ENCODE measurements at places on chromosomes 2 and 18.

- no peak for DNase-seq
Measured at GRCh38 chr18:34838669-34839068, 128.6 kb downstream of the DTNA start.

DNA sequence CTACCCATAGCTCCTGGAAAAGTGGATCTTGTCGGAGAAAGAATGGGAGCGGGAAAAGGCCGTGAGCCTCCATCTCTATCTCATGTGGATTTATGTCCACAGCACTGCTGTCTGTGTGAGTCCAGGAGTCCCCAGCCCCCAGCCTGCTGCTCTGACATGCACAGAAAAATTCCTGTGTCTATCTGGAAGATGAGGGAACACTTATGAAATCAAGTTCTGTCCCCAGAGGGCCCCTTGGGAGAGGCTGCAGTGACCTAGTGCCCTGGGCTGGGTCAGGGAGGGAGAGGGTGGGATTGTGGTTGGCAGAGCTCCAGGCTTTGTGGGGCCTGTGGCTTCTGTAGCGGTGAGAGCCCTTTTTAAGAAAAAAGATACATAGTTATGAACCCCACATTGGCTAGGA is 37.6 kb downstream of the HJURP start:
- no peak for DNase-seq

- peak; percentile 28 for DNase-seq
Measured at GRCh38 chr2:216082117-216082711, 495 bp downstream of the TMEM169 start.

GRCh38 chr2:240714747-240715725 is 23.4 kb downstream of the AQP12A start:
- DNase-seq, result no peak

DNA sequence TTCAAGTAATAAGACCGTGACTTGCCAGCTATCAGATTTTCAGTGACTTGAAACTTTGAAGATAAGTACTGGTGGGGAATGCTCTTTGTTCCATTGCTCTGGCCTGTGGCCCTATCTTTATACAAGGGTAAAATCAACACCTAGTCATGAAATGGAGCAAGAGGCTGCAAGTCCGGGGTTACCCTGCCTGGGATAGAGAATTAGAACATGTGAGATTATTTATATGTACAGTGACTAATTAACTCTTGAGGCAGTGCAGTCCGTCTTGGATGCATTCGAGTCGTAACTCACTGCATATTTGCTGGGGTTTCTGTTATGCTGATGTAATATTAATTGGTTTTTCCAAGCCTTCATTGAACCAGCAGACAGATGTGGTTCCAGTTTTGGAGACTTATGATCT is 105.8 kb upstream of the LYPD6 start:
- DNase-seq, result no peak

- no peak for DNase-seq
Measured at GRCh38 chr2:186195696-186196095, 290.4 kb upstream of the ZC3H15 start.

DNA sequence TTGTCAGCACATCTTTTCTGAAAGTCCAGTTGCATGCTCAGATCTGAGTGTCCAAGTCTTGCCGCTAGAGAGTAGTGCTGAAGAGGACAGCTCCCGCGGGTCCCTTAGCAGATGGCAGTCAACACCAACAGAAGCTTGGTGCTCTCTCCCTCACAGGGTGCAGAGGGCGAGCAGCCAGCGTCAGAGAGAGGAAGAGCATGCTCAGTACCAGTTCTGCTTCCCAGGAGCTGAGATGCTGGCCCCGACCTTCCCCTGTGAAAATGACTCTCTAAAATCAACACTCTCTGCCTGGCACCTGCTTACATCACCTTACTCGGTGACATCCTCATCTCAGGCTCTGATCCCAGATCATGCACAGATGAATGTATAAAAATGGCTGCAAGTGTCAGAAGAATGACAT is 86.0 kb upstream of the TWIST2 start:
- peak; percentile 68 for DNase-seq

GRCh38 chr2:226140594-226140993 is 659.0 kb downstream of the IRS1 start:
- no peak for DNase-seq

GRCh38 chr2:212692466-212692865 is 153.9 kb upstream of the ERBB4 start:
- DNase-seq, result no peak

DNA sequence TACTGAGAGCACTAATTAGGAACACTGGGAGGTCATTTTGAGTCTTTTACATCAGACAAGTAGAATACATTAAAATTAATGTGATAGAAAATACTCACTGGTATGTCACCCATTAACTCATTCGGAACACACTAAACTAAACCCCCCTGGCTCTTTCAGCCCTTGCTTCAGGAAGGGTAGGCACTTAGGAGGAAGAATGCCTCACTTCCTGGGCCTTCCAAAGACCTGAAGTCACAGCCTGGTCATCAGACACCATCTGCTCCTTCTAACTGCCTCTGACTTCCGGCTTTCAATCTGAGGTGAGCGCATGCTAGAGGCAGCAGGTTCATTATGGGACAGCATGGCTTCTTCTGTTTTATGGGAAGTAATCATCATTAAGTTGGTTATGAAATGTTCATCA is 451.4 kb downstream of the PID1 start:
- no peak for DNase-seq

- DNase-seq, result no peak
Measured at GRCh38 chr18:32469691-32470459, 807 bp downstream of the GAREM1 start.

- no peak for DNase-seq
Measured at GRCh38 chr18:53819671-53820070, 404.8 kb downstream of the MBD2 start.

DNA sequence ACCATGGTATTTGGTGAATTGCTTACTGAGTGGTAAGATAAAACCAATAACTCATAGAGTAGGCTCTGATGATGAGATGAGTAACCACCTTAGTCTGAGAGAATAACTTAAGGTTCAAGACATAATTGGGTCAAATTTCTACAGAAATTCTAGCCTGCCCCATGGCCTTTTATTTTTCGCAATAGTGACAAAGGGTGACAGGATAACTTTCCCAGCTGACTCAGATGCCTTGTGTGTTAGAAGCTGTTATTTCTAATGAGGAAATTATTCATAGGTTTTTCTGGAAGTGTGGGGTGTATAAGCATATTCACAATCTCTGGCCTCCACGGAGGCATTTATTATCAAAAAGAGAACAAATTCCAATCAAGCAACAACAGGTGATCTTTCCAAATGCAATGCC is 159.0 kb downstream of the NUP35 start:
- no peak for DNase-seq

DNA sequence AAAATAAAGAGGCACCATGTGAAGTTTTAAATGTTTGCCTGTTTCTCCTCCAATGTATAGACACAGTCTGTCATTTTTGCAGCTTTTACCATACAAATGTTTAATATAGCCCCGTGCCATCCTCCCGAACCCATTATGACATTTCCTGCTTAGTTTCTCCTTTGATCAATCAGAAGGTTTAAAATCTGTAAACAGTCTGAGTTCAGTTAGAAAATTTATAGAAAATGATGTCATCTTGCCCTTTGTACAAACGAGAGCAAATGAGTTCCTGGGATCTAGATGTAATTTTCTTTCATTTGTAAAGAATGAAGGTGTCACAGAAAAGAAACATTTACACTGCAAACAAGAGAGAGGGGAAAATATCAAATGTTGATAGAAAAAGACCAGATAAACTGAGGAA is 62.7 kb upstream of the NFU1 start:
- no peak for DNase-seq

GRCh38 chr2:44929735-44930273 is 11.7 kb upstream of the SIX3 start:
- no peak for DNase-seq

GRCh38 chr2:161273038-161273760 is 35.0 kb upstream of the PSMD14 start:
- DNase-seq, result peak; percentile 29

DNA sequence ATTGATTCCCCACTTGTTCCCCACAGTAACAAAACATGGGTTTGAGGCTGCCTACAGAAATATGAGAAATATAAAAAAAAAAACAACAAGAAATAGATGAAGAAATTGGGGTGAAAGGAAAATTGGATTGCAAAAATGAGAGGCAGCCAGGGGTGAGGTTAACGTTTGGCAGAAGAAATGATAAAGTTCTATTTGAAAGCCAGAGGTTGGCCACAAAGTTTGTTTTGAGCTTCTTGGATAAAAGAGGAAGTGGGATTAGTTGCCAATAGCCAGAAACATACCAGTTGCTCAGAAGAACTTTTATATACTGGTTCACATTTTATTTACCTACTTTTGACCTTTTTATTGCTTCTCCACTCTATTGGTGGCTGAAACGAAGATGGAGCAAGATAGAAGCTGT is 67.5 kb downstream of the FASTKD2 start:
- no peak for DNase-seq

- DNase-seq, result no peak
Measured at GRCh38 chr2:69102041-69102593, 89.1 kb downstream of the ANTXR1 start.

DNA sequence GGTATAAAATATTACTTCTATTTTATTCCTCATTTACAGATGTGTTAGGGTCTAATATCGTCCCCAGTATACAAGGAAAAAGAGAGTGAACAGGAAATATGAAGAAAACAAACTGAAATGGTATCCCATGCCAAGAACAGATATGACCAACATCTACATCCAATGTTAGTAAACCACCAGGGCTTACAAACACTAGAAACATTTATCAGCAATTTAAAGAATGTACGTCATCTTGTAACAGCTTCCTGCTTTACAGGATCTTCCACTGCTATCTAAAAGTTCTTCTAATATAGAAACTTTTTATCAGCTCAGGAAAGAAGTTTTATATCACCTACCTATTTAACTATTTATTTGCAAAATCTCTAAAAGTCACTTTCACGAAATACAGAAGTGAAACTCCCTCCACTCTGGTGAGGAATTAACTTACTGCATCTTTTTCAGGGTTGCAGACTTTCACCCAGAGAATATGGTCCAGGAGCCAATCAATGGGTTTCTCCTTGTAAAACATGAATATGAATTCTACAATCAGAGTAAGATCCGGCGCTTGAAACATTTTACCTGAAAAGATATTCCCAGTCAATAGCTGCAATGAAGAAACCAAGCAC is 35.2 kb downstream of the UNC50 start:
- no peak for DNase-seq

DNA sequence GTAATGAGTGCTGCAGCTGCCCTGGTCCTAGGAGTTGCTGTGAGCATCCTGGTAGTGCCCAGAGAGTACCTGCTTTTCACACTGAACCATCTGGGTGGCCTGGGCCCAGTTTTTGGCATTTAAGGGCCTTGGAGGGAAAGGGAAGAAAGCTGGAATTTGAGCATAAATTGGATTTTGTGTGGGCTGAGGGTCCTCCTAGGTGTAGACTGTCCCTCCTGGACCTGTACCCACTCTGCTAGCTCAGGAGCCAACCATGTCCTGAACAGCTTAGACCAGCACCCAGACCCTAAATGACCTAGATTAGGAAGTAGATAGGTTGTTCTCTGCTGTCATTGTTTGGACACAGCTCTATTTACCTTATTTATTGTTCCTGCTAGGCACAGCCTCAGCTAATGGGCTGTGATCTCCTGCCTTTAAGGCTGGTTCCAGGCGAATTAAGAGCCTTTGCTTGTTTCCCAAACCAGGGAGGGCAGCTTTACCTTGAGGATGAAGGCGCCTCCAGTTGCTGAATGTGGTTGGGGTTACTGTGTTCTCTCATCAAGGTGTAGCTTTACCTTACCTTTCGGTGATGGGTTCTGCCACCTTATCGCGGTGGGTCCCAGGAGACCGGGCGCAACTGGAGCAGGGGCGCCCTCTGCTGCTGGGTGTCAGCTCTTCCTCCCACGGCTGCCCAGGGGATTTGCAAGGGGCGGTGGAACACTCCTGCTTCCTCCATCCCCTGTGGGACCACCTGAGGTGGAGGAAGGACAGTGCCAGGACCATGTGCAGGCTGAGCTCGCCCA is 34.4 kb downstream of the ITGA6 start:
- DNase-seq, result peak; percentile 67

DNA sequence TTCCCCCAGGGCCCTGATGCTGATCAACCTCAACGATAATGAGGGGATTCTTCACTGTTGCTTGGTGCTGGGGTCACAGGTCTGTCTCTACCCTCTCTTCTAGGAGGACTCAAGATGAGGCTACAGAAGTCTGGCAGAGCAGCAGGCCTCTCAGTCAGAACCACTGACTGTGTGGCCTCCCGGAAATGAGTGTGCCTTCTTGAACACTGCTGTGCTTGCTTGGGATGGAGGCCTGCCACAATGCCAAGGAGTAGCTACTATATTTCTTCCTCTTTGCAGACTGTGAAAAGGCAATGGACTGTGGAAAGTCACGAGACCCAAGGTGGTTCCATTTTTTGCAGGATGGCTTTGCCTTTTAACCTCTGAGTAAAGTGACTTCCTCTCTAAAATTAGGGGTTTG is 5.8 kb upstream of the HOXD1 start:
- DNase-seq, result no peak

- peak; percentile 43 for DNase-seq
Measured at GRCh38 chr2:143802242-143802641, 673.0 kb downstream of the ARHGAP15 start.

- peak; percentile 63 for DNase-seq
Measured at GRCh38 chr2:144183727-144184126, 336.2 kb downstream of the ZEB2 start.

- DNase-seq, result peak; percentile 45
Measured at GRCh38 chr2:220144411-220144810, 517.0 kb downstream of the SLC4A3 start.

DNA sequence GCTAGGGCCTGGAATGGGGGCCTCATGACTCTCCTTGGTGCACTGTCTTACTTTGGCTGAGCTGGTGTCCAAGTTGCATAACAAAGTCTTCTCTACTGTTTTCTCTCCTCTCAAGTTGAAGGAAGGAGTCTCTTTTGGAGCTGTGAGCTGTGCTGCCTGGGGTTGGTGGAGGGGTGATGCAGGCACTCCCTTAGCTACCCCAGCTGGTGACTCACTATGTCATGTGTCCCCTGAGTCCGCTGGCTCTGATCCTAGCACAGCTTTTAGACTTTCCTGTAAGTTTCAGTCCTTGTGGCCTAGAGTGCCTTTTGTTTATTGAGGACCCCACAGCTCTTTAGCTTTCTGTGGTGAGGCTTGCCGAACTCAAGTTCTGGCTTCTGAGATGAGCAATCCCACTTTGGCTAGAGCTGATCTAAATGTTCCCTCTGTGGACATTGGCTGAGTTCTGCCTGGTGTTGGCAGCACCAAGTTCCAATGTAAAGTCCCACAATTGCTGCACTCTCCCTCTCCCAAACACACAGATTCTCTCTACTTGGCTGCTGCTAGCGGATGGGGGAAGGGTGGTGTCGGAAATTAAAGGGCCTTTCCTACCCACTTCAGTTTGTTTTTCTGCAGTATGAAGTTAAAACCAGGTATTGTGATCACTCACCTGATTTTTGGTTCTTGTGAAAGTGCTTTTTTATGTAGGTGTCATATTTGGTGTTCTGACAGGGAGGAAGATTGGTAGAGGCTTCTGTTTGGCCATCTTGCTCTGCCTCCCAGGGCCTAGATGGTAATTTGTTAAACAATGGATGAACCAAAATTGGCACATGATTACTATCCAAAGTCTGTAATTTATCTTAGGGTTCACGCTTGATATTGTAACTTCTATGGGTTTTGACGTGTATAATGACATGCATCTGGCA is 83.2 kb downstream of the COMMD1 start:
- no peak for DNase-seq

GRCh38 chr2:6893876-6894482 is 16.4 kb downstream of the RSAD2 start:
- no peak for DNase-seq

Measured in AG20443 (cell line).